ENCODE measurements at places on chromosomes 4 and X.

GRCh38 chrX:7926501-7926900, 712 bp downstream of the PNPLA4 start:
- DNase-seq: no peak

DNA sequence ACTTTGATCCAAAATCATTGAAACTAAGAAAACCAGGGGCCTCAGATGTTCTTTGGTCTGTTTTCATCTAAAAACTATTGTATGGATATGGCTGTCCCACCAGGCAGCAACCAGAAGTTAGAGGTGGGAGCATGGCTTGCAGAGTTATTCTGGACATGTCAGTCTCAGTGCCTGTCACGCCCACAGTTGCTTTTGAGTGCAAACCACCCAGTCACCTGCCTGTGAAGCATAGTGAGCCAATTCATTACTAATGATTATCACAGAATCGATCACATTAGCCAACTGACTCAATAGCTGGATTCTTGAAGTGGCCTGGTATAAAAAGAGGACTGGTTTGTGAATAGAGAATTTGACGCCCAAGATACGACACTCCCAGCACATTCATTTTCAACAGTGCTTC, 104.2 kb upstream of the SORBS2 start:
- DNase-seq: no peak

- DNase-seq: no peak
Measured at GRCh38 chrX:151830911-151831310, 81.8 kb upstream of the MAGEA4 start.

DNA sequence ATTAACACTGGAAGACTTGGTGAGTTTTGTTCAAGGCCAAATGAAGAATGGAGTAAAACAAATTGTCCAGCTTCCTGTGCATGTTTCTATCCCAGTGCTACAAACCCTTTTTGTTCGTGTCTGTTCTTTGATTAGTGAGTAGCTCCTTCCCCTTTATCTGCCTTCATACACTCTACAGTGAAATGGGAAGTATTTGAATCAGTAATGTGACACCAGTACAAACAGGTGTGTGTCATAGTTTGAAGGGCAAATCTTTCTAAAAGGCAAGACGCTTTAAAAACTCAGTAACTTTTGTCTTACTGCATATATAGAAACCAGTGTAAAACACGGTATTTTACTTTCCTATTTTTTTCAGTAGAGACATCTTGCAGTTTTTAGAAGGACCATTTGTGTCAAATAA, 5.9 kb downstream of the ARHGEF38 start:
- no peak for DNase-seq

DNA sequence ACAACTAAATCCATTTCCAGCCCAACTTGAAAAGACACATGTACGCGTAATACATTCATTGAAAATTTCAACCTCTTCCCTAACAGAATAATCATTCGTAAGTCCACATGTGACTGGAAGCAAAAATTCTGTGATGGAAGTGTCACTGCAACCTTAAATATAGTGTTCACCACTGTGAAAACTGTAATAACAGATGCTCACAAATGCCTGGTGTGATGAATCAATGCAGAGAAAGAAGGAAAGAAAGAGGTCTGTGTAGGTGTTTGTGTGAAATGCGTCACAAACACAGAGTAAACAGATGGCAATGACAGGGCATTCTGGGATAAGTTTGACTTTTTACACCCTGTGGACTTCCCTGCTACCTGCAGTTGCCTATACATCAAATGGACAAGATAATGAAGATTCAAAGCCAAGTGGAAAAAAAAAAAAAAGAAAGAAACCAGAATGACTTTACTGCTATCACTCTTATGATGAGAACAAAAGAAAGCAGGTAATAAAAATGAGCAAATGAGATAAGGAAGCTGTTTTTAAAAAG, 123.3 kb downstream of the EPHA5 start:
- DNase-seq: no peak

DNA sequence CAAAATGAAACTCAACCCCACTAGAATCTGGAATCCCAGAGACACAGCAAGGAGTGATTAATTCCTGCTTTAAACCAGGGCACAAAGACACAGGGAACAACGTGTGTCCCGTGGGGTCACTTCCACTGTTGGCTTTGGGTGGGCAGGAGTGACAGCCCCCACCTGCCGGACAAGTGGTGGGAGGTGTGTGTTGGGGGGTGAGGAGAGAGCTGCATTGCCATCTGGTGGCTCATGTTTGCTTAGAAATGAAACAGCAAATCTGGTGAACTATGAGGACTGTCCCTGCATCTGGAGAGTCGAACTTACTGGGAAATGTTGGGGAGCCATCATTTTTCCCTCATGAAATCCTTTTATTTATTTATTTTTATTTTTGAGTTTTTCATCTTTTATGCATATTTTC, 75.9 kb upstream of the AFAP1 start:
- no peak for DNase-seq
